Activated CD8-positive, alpha-beta memory T cell treated with anti-CD3 and anti-CD28 coated beads, Interleukin-2, amount 50 U/mL, for 4 hours (primary cell): ENCODE measurements at places on chromosomes 6 and 20.

GRCh38 chr20:49687595-49688567 is 25.8 kb downstream of the B4GALT5 start:
- no peak for DNase-seq

DNA sequence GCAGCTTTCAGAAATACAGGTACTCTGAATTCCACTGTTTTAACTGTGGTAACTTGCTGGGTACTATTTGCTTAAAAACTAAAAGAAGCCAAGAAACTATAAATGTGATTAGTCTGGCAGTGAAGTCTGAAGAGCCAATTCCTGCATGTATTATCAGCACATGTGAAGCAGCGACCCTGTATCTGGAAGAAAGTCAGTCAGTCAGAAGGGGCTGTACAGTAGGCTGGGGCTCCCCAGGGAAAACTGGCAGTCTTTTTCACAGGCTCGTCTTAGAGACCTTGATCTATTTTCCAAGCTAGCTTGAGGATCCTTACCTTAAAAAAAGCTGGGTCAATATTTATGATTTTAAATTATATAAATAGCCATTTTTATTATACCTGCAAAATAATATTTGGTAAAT is 104.9 kb downstream of the PDSS2 start:
- DNase-seq = no peak

DNA sequence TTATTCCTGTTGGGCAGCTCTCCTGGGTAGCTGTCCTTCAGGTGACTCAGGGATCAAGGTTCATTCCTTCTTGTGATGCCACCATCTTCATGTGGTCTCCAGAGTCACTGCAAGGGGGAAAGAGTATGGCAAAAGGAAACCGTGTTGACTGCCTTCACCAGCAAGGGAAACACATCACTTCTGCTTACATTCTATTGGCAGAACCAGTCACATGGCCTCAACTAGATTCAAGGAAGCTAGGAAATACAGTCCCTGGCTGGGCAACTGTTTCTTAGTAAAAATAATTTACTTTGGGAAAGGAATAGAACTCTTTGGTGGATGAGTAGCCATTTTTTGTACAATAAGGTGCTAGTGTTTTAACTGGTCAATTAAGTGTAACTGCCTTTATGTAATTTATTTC is 5.3 kb downstream of the ANKRD6 start:
- no peak for DNase-seq

- DNase-seq = no peak
Observed at GRCh38 chr20:47334022-47334551, 22.4 kb downstream of the ZMYND8 start.
